NCI-H1048 (cell line): ENCODE measurements at places on chromosomes 12 and 14.

GRCh38 chr14:90846511-90846910 lies 30.3 kb upstream of the TTC7B start:
- DNase-seq, result no peak

GRCh38 chr12:122058549-122059149 lies 19.9 kb upstream of the MLXIP start:
- no peak for DNase-seq

GRCh38 chr12:55955800-55956508 lies 9.9 kb downstream of the PMEL start:
- DNase-seq, result no peak

DNA sequence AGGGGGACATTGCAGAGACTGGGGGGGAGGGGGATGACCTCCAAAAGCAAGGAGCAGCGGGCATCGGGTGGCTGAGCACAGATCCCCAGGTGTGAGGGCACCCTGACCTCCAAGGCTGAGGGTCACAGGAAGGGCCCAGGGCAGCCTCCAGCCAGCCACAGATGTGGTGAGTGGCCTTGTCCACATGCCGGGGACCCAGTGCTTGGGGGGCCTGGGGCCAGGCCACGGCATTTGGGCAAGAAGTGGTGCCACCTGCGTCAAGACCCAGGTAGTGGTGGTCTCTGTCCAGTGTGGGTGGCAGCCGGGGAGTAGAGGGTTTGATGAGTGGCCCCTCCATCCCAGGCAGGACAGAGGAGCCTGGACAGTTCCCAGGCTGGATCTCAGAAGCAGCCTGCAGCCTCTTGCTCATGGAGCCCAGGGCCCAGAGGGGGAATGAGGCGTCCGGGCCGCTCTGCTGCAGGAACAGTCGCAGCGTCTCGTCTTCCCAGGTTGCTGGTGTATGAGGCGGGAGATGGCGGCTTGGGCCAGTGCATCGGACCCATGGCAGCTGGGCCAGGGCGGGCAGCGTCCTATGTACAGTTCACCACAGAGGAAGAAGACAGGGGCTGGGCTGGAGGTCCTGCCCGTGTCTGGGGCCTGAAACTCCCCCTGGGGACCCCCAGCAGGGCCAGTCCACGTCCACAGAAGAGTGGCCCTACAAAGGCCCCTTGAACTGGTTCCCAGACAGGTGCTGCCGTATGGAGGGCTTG lies 33.5 kb downstream of the CCNK start:
- no peak for DNase-seq

- DNase-seq, result no peak
These were observed 13.3 kb upstream of the TMCC3 start for GRCh38 chr12:94663702-94664101.

DNA sequence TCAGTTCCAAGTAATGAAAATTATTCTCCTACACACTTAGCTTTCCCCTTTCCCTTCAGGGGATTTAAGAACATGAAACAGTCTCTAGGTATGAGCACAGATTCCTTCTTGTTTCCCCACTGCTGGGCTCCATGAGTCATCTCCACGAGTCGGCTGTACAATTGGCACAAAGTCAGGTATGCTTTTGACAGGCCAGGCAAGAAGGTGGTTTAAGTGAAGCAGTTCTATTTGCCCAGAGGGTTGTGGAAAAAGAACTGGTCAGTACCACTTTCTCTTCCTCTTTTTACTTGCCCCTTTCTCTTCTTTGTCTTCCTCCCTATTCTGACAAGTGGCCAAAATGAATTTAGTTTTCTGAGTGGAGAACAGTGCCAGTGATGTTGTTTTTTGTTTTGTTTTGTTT lies 16.3 kb downstream of the DYNC1H1 start:
- no peak for DNase-seq

DNA sequence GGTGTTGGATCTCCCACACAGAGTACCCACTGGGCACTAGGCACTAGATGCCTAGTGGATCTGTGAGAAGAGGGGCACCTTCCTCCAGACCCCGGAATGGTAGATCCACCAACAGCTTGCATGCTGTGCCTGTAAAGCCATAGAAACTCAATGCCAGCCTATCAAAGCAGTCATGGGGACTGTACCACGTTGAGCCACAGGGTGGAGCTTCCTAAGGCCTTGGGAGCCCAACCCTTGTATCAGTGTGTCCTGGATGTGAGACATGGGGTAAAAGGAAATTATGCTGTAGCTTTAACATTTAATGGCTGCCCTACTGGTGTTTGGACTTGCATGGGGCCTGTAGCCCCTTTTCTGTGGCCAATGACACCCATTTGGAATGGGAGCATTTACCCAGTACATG lies 1024.9 kb downstream of the TMEM121 start:
- DNase-seq, result no peak

GRCh38 chr12:130634866-130635265 lies 81.2 kb downstream of the RIMBP2 start:
- no peak for DNase-seq
